ENCODE measurements at places on chromosomes 2 and 18. TPM values are rescaled to one million over a fixed set of nuclear protein-coding genes. Genes with fewer than 3 reads are reported as not detected.

DNA sequence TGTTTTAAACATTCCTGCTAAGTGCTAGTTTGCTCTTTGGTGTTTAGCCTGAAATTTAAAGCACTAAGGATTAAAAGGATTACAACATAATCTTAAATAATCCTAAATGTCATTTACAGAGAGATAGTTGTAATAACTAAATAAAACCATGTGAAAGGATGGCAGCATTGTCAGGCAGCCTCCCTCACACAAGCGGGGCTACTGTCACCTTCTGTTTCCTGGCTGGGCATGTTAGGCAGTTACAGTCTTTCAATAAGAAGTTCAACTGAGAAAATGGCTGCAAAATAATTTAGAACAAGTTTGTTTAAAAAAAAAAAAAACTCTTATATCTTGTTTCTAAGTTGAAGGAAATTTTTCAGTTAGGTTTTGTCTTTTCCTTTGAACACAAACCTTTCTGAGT, 124.9 kb downstream of the ARHGAP15 start:
- no peak for DNase-seq

Gene RALB
- total RNA-seq, result 25.3 TPM

GRCh38 chr2:22377268-22377667, 1007.7 kb upstream of the KLHL29 start:
- DNase-seq, result no peak

DNA sequence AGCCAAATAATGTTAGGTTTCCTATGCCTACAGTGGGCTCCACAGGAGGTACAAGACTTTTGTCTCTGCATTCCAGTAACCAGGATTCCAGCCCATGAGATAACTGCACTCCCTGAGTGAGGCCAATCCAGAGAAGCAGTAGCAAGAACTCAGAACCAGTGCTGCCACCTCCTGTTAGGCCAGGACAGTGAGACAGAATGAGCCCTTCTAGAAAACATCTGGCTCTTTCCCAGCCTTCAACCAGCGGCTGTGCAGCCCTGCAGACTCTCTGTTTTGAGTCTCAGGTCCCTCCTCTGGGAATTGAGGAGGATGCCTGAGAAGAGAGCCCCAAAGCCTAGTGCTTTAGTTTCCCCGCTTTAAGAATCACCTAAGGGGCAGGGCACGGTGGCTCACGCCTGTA, 44.2 kb downstream of the ARID5A start:
- no peak for DNase-seq

- no peak for DNase-seq
These were observed 38.7 kb downstream of the ZC3H8 start for GRCh38 chr2:112216167-112216566.

DNA sequence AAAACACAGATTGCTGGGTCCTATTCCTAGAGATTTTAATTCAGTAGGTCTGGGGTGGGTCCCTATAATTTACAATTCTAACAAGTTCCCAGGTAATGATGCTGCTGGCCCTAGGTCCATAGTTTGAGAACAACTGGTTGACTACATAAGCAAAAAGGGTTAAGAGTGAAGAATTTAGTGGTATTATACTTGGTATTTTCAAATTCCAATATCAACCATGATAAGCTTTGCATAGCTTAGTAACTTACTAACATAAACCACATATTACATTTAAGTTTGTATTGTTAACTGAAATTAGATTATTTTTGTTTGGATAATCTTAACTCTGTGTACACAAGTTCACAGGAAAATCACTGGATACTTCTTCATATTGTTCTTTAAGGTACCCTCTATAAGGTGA, 862.9 kb upstream of the ACVR2A start:
- DNase-seq, result no peak

Gene LONRF2
- total RNA-seq, result 13.7 TPM

GRCh38 chr2:50963734-50964133, 68.2 kb downstream of the NRXN1 start:
- DNase-seq, result no peak

DNA sequence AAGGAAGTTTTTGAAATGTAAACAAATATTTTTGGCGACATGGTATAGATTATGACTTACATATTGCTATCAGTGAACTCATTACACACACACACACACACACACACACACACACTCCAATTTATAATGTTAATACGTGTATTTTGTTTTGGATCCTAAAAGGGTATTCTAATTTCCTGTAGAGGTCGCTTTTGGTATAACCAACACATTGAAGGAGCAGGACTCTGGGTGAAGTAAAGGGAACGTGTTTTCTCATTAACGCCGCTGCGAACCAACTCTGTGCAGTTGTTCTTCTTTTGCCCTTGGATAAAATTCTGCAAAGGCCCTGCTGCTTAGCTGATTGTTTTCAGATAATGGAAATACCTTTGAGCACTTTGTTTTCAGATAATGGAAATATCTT, 190.4 kb downstream of the PMAIP1 start:
- no peak for DNase-seq

DNA sequence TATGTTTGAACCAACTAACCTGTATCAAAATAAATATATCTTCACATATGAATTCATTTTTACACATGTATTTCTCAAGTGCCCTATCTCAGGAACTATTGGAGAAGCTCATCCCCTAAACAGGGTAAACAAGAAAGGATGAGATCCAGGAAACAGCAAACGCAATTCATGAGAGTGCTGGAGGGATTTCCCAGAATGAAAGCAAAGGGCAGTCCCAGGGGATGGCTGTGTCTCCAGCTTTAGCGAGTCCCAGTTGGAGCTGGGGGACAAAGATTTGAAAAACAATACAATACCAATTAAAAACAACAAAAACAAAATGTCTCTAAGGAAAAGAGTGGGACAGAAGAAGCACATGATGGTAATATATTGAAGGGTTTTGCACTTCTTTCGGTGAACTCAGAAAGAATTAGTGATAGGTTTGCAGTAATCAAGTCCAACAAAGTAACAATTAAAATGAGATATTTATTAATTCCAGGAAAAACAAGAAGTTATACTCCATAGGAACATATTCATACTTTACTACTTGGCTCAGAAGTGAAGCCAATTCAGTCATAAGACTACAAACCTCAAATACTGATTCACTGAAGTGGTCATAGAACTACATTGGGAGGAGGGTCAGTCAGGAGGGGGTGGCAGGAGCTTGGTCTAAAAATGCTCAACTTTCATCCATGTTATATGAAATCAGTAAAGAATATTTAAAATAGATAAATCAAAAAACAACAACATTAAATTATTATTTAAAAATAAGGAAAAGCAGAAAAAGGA, 73.1 kb upstream of the PDE1A start:
- DNase-seq, result no peak

Gene IL1RN
- total RNA-seq, result not detected

GRCh38 chr2:166106431-166107015, 21.3 kb downstream of the SCN1A start:
- DNase-seq, result no peak

Gene ASPRV1
- total RNA-seq, result 3.6 TPM

GRCh38 chr2:224929512-224929911, 112.8 kb downstream of the DOCK10 start:
- no peak for DNase-seq

DNA sequence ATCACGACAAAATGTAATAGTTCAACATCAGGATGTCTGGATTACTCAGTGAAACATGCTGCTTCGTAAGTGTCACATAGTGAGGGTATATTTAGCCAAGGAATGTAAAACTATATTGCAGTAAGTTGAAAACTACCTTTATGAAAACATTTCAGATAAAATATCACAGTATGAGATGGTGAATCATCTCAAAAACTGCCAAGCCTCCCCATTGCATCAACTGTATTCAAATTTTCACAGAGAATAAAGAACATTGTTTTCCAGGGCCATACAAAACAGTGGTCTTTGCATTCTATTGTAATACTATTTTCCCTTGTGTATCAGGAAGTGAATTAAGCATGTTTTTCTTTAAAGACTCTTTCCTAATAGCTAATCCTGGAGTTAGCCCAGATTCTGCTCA, 47.6 kb upstream of the MSTN start:
- DNase-seq, result no peak

GRCh38 chr2:137002896-137003295, 237.6 kb downstream of the THSD7B start:
- no peak for DNase-seq

Gene DSG1
- 0.09 TPM for total RNA-seq

- DNase-seq, result no peak
These were observed 28.5 kb downstream of the INPP4A start for GRCh38 chr2:98472961-98473746.

- no peak for DNase-seq
These were observed 129.2 kb downstream of the ETAA1 start for GRCh38 chr2:67526283-67526682.

GRCh38 chr18:45012286-45012685, 331.6 kb downstream of the SETBP1 start:
- DNase-seq, result no peak

- no peak for DNase-seq
These were observed 13.2 kb downstream of the MSH6 start for GRCh38 chr2:47796090-47796697.

DNA sequence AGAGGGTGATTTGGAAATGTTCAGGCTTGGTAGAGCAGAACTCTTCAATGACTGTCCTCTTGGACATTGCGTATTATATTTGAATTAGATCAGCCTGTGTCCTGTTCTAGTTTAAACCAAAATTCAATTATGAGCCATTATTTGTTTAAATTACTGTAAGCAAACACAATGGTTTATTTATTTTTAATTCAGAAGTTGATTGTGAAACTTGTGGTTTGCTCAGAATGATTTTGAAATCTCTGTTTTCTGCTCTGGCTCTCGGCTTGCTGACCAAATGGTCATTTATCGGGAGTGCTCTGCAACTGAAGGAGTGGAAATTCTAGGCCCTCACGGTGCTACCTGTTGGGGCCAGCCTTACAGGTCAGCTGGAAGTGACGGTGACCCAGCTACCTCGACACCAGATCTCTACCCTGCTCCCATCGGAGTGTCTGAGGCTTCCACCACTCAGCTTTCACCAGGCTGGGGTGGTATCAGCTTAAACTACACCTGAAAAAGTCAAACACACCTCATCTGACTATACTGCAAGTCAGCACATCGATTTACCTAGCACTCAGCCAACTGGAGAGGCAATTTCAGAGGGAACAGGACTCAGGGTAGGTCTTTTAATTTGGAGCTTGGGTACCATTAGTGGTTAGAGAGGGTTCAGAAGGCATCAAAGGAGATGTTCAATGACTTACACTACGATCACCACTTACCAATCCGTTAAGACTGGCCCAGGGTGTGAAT, 36.8 kb upstream of the GPD2 start:
- DNase-seq, result no peak

Gene PDK1
- 46.2 TPM for total RNA-seq

Gene ESPNL
- total RNA-seq, result 0.38 TPM

Gene AQP12B
- total RNA-seq, result not detected

Gene MZT2A
- total RNA-seq, result 106 TPM

Gene DHX57
- 33.7 TPM for total RNA-seq
